ENCODE measurements at places on chromosomes 2 and 18.

DNA sequence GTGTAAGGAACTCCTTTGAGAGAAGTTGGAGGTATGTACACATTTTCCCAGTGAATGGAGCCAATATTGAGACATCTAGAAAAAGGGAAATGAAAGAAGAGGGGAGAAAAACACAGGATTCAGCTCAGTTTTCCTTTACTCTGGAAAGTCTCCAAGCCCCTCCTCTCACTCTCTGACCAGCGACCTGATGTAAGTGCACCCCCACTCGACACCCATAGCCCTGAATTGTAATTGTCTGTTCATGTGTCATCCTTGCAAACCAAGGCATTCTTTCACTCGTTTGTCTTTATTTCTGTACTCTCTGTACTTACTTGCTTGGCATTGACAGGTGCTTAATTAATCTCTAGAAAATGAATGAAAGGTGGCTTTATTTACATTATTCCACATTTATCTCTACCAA is 55.7 kb upstream of the CTAGE1 start:
- no peak for DNase-seq

DNA sequence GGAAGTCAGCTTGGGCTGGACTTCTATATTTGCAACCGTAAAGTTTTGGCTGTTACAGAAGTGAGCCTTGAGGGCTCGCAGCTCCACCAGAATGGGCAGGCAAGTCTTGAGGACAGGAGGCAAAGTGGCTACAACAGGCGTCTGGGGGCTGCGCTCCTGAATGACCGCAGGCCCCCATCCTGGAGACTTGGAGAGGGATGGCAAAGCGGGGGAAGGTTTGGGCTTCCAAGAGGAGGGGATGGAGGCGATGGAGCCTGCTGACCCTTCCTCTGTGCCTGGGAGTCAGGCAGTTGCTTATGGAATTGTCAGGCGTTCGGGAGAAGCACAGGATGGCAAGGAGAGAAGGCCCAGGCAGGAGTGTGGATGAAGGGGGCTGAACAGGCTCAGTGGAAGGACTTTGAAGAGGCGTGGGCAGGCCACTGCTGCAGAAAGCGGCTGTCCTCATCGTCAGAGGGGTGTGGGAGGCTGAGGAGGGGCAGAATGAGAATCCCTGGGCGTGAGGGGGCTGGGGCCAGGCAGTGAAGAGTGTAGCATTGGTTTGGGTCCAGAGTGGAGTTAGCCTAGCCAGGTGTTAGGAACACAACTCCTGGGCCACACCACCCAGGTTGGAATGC is 72.3 kb downstream of the INHBB start:
- no peak for DNase-seq

DNA sequence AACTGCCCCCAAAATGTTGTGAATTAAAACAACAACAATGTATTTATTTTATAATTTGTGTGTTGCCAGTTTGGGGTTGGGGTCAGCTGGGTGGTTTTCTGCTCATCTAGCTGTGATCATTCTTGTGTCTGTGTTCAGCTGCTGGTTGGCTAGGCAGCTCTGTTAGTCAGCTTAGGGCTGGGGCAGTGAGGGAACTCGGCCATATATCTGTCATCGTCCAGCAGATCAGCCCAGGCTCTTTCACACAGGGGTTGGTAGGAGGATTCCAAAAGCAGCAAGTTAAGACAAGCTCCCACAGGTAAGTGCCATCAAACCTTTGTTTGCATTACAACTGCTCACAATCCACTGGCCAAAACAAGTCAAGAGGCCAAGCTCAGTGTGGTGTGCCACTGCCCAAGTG is 121.5 kb downstream of the LPIN1 start:
- DNase-seq, result no peak

GRCh38 chr2:19811186-19811585 is 90.6 kb downstream of the TTC32 start:
- no peak for DNase-seq

- DNase-seq, result no peak
Measured at GRCh38 chr2:27587025-27587424, 4.2 kb downstream of the ZNF512 start.

- DNase-seq, result peak; percentile 70
Measured at GRCh38 chr2:44981714-44982108, 27.5 kb downstream of the SIX2 start.

GRCh38 chr18:74906184-74906583 is 302.8 kb downstream of the PTGR3 start:
- no peak for DNase-seq

- DNase-seq, result no peak
Measured at GRCh38 chr18:33022370-33022769, 249.5 kb upstream of the KLHL14 start.

GRCh38 chr2:45839508-45840251 is 188.2 kb downstream of the PRKCE start:
- DNase-seq, result peak; percentile 39

DNA sequence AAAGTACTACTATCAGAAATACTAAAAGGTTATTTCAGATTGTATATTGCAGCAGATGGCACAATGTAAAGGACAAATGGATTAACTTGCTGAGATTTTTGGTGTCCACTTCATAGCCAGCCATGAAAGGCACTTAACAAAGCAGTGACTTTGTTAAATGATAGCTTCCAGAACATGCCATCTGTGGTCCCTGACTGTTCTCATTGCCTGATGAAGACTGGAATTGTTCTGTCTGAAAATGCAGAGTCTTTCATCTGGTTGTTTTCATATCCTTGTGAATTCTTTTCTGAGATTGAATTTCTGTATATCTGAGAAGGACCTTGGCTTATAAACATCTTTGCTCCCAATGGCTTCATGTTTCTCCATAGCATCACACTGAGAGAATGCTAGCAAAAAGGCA is 44.4 kb upstream of the LRRTM1 start:
- no peak for DNase-seq

- DNase-seq, result no peak
Measured at GRCh38 chr2:63743982-63744966, 97.4 kb upstream of the UGP2 start.

- DNase-seq, result peak; percentile 42
Measured at GRCh38 chr18:34801774-34802173, 91.7 kb downstream of the DTNA start.

DNA sequence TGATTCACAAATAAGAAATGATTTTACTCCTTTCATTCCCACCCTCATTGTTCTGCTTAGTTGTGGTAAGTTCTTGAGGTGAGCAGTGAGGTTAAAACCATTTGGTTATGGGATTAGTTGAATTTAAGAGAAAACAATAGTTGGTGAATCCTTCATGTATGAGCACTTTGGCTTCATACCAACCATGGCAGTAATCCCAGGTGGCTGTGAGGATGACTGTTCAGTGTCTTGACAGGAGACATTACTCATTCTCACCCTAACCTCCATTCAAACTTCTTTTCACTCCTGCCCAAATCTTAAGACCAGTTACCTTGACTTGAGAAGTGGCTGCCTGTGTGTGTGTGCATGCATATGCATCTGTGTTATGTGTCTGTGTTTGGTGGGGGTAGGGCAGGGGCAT is 143.1 kb downstream of the SETBP1 start:
- peak; percentile 21 for DNase-seq

DNA sequence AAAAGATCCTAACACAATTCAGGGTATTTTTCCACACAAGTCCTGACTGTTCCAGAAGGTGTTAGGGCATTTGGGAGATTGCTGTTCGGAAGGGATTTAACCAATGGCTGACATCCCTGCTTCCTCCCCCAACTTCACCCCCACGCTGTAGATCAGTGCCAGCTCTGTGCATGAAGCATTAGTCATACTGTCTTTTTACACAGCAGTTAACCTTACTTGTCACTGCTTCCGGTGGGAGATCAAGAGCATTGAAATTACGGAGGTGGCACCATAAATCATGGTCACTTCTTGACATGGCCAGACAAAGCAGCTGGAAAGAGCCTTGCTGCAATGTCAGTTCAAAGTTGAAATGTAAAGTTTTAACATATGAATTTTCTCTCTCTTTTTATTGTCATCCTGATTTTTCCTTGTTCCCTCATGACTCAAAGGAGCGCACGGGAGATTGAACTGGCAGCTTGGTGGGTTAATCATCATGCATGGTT is 70.2 kb downstream of the HRH4 start:
- DNase-seq, result no peak

- peak; percentile 80 for DNase-seq
Measured at GRCh38 chr2:197088694-197089093, 162.2 kb upstream of the PGAP1 start.

GRCh38 chr2:68336192-68336591 is 16.4 kb upstream of the CNRIP1 start:
- peak; percentile 79 for DNase-seq

- no peak for DNase-seq
Measured at GRCh38 chr18:7369006-7369405, 138.1 kb downstream of the LRRC30 start.

DNA sequence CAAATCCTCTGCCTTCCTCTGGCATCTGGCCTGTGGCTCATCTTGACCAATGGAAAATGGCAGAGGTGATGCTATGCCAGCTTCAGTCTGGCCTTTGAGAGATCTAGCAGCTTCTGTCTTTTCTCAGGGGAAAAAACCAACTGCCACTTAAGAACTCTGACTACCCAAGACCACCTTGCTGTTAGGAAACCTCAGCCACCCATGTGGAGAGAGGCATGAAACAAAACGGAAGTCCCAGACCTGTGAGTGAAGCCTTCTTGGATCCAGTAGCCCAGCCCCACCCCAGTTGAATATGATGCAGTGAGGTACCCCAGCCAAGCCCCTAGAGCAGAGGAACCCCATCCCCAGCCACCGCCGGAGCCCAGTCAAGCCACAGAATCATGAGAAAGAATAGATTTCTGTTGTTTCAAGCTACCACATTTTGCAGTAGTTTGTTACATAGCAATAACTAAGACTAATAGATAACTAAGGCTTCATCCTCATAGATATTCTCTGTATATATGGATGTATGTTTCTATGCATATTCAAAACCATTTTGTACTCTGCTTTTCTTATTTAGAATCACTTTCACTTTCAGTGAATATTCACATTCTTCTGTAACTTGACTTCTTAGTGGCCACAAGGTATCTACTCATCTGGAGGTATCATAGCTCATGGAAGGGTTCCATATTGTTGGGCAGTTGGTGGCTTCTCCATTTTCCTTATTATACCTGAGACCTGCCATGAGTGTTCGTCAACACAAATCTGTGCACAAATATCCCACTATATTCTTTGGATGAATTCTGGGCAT is 142.1 kb downstream of the FBXO15 start:
- DNase-seq, result no peak

All from fibroblast of gingiva (primary cell).